ENCODE measurements at places on chromosomes 13 and 19.

- no peak for DNase-seq
Measured at GRCh38 chr19:51686171-51686570, 7.0 kb upstream of the SPACA6 start.

DNA sequence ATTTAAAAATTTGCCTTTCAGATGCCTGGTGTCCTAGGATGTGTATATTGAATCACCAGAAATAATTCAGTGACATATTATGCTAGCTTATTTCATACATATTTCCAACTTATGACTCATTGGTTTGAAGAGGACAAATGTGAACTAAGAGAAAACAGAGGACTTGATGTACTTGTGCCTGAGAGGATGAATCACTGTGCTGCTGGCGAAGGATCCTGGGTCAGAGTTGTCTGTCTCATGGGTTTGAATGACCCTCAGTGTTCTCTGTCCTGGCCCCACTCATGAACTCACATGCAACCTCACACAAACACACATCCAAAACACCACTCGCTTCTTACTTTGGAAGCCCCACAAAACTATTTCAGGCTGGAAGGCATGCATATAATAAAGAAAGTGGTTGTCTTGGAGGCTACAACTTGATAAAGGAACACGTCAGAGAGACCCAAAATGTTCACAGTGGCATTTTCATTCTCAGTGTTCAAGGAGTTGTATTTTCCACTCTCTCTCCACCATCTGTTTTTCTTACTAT lies 129.0 kb upstream of the SPRY2 start:
- no peak for DNase-seq

DNA sequence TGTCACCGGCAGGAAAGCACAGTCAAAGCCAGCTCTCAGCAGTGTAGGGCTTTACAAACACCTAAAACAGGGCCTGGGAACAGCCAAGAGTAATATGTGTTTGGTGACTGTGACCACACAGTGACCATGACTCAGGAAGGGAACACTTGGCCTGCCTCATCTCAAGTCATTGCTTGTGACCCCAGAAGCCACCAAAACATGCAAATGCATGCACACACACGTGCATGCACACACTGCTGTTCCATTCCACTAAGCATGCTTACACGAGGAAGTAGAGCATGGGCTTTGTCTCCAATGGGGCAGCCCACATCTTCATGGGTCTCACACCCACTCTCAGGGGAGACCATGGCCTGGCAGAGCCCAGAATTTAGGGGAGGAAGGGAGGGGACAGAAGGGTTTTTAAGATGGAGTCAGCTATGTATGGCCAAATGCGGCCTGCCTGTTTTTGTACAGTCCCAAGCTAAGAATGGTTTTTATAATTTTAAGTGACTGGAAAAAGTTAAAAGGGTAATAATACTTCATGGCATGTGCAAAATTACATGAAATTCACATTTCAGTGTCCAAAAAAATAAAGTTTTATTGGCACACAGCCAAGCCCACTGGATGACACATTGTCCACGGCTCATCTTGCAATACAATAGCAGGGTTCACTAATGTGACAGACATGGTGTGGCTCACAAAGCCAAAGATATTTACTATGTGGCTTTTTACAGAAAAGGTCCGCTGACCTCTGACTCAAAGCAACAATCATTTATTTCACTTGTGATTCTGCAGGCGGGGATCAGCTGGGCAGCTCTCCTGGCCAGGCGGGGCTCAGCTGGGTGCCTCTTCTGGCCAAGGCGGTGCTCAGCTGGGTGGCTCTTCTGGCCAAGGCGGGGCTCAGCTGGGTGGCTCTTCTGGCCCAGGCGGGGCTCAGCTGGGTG lies 17.3 kb downstream of the ZFR2 start:
- DNase-seq: no peak

GRCh38 chr19:2798158-2798685 lies 12.9 kb downstream of the THOP1 start:
- no peak for DNase-seq

- DNase-seq: no peak
Measured at GRCh38 chr13:51996641-51997040, 14.6 kb downstream of the ATP7B start.

- DNase-seq: no peak
Measured at GRCh38 chr13:79621902-79622301, 140.9 kb downstream of the NDFIP2 start.

GRCh38 chr13:44648392-44649103 lies 72.4 kb upstream of the TSC22D1 start:
- DNase-seq: no peak

GRCh38 chr13:91323349-91323748 lies 24.1 kb upstream of the MIR17HG start:
- no peak for DNase-seq
